ENCODE measurements at places on chromosomes 13 and 19.

GRCh38 chr13:112751617-112752016 lies 61.8 kb downstream of the ATP11A start:
- no peak for DNase-seq

DNA sequence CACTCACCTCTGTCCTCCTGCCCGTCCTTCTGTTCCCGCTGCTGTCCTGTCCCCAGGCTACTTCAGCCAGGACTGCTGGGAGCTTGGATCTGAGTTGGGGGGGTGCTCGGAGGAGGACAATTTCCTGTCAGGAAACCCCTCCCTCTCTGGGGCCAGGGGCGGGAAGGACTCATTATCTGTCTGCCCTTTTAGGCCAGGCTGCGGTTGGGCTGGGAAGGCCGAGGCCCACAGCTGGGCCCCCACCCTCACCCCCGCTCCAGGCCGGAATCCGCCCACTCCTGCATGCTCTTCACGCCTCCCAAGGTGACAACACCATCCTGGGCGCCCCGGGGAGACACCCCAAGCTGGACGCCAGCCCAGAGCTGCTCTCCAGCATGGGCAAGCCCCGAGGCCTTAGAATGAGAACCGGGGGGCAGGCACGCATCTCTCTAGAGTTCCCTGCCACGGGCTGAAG lies at the start of gene EXOC3L2:
Gene EXOC3L2, minus strand, starts transcription at position 74 of the 454 bp plus-strand sequence. CDS start 6,362 bp downstream, outside the sequence.
- no peak for DNase-seq

- DNase-seq = no peak
Measured at GRCh38 chr13:20080377-20081164, 80.3 kb downstream of the GJA3 start.

GRCh38 chr19:39030854-39031367 lies 1.4 kb downstream of the FBXO27 start:
- DNase-seq = no peak

DNA sequence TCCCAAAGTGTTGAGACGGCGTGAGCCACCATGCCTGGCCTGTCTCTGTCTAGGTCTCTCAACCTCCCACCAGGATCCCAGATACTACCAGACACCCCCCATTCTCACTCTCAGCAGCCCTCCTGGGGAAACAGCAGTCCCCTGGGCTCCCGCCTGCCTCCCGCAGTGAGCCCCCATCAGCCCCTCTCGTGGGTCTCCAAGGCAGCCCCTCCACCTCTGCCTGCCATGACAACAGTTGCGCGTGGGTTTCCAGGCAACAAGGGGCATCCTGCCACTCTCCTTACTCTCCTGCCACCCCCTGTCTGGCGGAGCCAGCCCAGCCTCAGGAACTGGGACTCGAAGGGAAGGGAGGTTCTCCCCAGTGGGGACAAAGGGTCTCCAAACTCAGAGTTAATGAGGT lies 5.2 kb downstream of the LRRC4B start:
- DNase-seq = no peak

GRCh38 chr13:98785405-98785804 lies 32.9 kb upstream of the SLC15A1 start:
- no peak for DNase-seq

- no peak for DNase-seq
Measured at GRCh38 chr19:32061315-32061714, 284.1 kb upstream of the ZNF507 start.

- DNase-seq = no peak
Measured at GRCh38 chr19:42066075-42066754, 3.8 kb downstream of the GRIK5 start.

DNA sequence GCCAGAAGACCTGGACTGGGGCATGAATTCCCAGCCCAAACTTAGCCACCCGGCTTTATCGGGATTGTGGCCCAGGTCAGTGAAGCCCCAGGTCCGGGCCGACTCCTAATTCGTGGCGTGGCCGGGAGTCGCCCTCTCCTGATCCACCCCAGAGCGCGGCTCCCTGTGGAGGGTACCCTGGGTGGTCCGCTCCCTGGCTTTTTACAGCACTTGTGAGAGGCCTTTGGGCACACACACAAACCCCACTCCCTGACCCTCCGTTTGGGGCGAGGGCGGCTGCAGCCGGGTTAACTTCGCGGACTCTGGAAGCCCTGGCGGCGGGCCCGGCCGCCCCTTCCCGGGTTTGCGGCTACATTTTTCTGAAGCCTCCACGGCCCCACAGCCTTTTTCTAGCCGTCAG lies 56.4 kb downstream of the ZNF568 start:
- no peak for DNase-seq

GRCh38 chr13:111166882-111167675 lies 52.0 kb downstream of the ARHGEF7 start:
- DNase-seq = no peak

- DNase-seq = no peak
Measured at GRCh38 chr13:99659226-99659625, 158.0 kb downstream of the TM9SF2 start.

DNA sequence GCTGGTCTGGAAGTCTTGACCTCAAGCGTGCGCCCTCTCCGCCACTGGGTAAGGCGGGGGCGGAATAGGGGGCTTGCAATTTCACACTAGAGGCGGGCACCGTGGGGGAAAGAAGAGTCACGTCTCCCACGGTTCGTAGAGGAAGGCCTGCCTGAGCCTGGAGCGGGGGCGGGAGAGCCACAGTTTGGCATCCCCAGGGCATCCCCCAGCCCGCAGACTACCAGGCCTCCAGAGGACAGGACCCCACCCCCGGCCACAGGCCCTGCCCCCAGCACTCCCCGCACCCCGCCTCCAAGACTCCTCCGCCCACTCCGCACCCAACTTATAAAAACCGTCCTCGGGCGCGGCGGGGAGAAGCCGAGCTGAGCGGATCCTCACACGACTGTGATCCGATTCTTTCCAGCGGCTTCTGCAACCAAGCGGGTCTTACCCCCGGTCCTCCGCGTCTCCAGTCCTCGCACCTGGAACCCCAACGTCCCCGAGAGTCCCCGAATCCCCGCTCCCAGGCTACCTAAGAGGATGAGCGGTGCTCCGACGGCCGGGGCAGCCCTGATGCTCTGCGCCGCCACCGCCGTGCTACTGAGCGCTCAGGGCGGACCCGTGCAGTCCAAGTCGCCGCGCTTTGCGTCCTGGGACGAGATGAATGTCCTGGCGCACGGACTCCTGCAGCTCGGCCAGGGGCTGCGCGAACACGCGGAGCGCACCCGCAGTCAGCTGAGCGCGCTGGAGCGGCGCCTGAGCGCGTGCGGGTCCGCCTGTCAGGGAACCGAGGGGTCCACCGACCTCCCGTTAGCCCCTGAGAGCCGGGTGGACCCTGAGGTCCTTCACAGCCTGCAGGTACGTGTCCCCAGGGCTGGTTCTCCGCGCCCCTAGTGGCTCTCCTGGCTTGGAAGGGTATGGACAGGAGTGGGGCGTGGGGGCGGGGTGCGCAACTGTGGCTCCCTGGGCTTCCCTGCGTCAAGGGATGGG lies at the start of gene ANGPTL4:
Gene ANGPTL4, plus strand, starts transcription at position 353 of the 969 bp plus-strand sequence. Its CDS starts 167 bp downstream, at position 520.
- no peak for DNase-seq

DNA sequence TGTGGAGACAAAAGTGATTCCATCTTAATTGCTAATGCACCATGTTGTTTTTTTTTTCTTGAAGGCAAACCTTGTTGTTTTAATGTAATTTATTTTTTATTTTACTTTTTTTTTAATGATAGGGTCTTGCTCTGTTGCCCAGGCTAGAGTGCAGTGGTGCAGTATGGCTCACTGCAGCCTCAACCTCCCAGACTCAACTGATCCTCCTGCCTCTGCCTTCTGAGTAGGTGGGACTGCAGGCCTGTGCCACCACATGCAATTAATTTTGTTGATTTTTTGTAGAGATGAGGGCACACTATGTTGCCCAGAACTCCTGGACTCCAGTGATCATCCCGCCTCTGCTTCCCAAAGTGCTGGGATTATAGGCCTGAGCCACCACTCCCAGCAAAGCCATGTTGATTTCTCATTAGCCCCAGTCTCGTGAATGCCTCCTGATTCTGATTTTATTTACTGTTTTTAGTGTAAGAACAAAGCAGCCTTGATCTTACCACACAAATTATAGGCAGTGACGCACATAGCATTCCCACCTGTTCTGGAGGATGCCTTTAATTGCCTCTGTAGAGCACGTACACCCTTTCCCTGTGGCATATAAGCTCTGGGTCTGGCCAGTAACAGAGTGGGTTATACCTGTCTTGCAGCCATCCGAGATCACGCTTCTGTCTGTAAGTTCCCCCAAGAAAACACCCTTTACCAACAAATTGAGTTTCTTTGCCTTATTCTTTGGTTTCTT lies 150.4 kb downstream of the GGACT start:
- DNase-seq = no peak

GRCh38 chr13:108957369-108958012 lies 328.1 kb downstream of the MYO16 start:
- DNase-seq = peak; percentile 83

- DNase-seq = no peak
Measured at GRCh38 chr19:41308450-41309179, 1.4 kb upstream of the CCDC97 start.

DNA sequence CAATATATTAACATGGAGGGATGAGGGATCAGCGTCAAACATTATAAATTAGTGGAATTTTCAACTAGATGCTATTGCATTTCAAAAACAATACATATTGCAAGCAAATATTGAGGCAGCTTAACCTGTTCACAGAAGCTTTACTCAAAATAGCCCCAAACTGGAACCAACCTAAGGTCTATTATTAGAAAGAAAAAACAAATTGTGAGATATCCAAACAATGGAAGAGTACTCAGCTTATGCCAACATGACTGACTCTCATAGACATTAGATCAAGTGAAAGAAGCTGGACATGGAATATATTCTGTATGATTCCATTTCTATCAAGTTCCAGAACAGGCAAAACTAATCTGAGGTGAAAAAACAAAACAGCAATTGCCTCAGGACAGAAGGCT lies 27.6 kb upstream of the NEK3 start:
- DNase-seq = no peak

GRCh38 chr13:46179491-46179908 lies 2.5 kb downstream of the LCP1 start:
- DNase-seq = no peak

DNA sequence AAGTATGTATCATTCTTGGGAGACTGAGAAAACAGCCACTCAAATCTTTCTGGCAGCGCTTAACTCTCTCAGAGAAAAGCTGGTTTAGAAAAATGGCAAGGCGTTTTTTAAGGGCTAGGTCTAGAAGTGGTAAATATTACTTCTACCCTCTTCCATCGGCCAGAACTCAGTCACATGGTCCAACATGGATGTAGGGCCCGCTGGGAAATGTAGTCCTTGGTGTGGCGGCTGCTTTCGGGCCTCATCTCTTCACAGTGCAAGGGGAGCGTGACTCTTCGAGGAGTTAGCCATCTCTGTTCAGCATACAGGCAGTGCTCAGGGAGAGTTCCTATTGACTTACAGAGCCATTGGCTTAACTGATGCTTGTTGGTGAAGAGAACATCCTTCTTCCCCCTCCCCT lies 6.3 kb downstream of the VSTM2B start:
- DNase-seq = no peak

GRCh38 chr13:44306371-44307192 lies 67.0 kb upstream of the SERP2 start:
- DNase-seq = peak; percentile 76

GRCh38 chr13:34467450-34468083 lies 474.5 kb upstream of the NBEA start:
- no peak for DNase-seq

- DNase-seq = no peak
Measured at GRCh38 chr13:86765462-86765861, 905.7 kb upstream of the SLITRK5 start.

DNA sequence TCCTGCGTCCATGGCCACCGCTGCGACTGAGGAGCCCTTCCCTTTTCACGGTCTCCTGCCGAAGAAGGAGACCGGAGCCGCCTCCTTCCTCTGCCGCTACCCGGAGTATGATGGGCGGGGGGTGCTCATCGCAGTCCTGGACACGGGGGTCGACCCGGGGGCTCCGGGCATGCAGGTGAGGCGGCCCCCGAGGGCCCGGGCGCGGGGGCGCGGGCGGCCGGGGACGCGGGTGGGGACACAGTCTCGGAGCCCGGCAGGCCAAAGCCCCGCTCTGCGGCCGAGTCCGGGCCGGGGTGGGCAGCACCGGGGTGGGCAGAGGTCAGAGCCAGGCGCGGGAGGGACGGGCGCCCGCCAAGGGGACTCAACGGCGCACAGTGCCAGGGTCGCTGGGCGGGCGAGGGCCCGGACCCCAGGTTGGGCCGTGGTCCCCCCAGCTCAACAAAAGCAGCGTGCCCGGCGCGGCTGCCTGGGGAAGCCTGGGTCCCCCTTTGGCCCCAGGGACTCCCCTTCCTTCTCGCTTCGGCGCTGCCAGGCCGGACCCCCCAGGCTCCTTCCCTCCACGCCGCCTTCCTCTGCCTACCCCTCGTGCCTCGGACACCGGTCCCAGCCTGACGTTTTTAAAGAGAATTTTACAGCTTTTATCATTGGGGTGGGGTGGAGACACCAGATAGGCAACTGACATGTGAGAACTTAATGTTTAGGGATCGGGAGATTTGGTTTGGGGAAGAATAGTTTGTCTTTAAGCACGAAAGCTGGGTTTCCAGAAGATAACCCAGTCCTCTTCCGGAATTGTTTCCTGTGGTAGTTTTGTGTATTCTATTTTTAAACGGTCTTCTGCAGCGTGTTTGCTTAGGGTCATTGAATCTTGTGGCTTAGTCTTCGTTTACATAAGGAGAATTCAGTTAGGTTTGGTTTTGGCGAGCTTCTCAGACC lies 509 bp downstream of the TPP2 start:
- no peak for DNase-seq

DNA sequence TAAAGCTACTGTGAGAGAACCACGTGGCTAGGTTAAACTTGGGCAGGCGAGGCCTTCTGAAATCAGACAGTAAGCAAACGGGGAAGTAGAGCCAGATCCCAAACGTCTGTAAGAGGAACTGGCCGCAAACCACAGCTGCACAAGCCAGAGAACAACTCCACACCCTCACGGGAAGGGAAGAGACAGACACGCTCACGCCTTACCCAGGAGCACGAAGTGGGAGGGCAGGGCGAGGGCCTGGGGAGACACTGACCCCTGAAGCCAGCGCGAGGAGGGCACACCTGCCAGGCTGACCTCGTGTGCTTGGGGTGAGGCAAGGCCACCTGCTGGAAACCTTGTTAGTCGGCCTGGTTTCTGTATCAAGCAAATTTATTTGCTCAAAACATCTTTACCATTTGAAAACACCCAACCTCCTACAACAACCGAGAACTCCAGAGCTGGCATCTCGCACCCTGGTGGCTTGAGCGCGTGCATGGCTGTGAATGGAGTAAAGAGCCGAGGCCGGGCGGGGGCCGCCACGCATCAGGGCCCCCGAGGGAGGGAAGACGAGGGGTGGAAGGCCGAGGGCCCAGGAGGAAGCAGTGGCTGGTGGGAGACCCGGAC lies 7.3 kb downstream of the POLR2E start:
- DNase-seq = no peak

DNA sequence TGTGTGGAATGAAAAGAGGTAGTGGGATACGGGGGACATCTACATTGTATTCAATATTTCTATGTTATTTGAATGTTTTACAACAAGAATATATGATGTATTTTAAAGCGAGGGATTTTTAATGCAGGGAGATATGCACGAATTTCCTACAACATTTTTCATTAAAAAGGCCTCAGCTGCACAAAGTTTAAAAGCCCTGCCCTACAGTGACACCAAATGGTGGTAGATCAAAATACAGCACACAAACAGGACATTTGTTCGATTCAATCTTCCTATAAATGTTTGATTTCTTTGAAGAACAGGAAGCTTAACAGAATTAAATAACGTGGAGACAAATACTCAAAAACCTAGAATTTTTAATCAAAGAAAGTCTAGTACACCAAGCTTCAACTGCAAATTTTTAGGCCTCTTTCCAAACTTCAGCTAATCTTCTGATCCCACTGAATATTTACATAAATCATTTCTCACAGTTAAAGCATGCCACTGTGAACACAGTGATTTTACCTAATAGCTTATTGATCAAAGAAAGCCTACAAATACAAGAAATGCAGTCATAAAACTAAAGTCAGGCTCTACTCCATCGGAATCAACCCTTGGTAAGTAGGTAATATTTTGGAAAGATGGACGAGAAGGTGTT lies 257.2 kb downstream of the DIAPH3 start:
- DNase-seq = no peak
